ENCODE measurements at places on chromosomes 6 and 20. TPM values are rescaled to one million over a fixed set of nuclear protein-coding genes. Genes with fewer than 3 reads are reported as not detected.
A peak's percentile ranks its signal among the peaks of the same experiment; 100 is the strongest.

DNA sequence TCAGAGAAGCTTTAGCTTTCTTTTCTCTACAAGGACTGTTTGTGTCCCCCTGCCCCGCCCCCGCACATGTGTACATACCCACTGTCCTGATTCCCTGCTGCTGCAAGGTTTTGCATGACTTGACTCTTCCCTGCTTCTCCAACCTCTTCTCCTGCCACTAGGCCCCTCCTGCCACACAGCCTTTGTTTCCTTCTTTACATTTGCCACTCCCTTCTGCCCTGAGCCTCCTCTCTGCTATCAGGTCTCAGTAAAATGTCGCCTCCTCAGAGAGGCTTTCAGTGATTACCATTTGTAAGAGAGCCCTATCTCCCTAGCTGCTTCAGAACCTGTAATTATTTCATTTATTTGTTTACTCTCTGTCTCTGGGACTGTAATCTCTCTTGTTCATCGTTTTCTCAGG is 56.4 kb upstream of the VSTM2L start:
- no peak for DNase-seq

- no peak for DNase-seq
Observed at GRCh38 chr6:17013701-17014100, 88.1 kb upstream of the STMND1 start.

- DNase-seq, result peak; percentile 74
Observed at GRCh38 chr6:43171707-43172103, 636 bp downstream of the SRF start.

DNA sequence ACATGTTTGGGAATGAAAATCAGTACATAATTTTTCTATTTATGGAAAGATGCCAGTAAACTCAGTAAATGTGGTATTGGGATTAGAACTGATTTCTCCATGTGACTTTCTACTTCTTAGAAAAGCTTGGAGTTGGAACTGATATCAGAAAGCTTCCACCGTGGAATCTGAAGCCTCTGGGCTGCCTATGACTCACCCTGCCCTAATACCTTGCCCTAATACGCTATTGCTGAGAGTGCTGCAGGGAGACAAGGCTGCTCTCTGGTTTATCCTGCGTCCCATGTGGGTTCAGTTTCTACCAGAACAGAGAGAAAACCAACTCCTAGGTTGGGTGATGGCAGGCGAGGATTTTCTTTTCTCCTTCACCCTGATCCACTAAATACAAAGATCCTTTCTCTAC is 3.3 kb upstream of the STMND1 start:
- no peak for DNase-seq

DNA sequence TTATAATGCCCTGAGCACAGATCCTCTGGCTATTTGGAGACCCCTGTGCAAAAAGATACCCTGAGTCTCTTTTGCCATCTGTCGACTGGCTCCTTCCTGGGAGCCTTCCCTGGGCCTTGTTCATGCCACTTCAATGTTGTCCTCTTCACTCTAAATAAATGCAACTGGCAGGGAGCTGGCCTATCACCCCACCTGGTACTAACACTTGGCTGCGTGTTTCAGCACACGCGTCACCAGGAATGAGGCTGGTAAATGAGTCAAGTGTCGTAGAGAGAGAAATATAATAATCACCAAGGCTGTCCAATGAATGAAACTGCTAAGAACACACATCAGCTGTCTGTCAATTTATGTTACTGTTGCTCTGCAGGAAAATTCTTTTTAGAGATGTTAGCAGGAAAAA is 374.6 kb upstream of the JARID2 start:
- no peak for DNase-seq

DNA sequence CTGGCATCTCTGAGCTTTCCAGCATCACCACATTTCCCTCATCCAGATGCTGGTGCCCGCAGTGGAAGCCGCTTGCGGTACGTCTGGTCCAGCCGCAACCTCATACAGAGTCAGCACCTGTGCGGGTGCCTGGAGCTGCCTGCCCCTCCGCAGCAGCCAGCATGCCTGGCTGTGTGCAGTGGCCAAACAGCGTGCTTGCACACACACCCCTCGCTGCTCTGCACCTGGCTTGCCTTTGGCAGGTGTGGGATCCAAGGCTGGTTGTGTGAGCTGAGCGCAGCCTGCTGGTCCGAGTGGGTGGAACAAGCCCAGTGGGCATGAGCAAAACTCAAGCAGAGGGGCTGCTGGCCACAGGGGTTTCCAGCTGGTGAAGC is 3.1 kb upstream of the HINT3 start:
- no peak for DNase-seq

DNA sequence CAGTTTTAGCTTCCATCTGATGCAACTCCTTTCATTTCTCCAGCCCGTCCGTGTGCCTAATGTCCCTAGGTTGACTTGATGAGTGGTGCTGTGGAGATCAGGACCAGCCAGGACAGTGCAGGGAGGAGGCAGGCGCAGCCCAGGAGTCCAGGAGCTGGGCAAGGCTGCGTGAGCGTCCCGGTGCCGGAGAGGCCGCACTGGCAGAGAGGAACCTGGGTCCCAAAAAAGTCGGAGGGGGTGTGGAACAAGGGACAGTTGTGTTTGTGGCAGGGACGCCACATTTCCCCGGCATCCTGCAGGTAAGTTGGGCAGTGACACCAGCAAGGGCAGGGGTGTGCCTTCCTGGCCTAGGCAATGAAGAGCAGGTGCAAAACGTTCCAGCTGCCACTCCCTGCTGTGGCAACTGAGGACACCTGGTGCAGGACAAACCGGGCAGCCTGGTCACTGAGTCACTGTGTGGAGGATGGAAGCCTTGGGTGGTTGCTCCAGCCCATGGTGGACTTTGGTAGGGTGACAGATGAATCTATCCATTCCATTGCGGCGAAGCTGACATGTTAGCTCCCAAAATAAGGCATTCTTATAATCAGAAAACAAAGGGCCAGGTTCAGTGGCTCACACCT is 53.2 kb downstream of the RAMACL start:
- DNase-seq, result no peak

- DNase-seq, result no peak
Observed at GRCh38 chr20:43185901-43186300, 3.8 kb downstream of the PTPRT start.

GRCh38 chr6:79440598-79440997 is 96.6 kb downstream of the LCA5 start:
- no peak for DNase-seq

- no peak for DNase-seq
Observed at GRCh38 chr6:107731422-107732319, 92.4 kb downstream of the SCML4 start.

- no peak for DNase-seq
Observed at GRCh38 chr20:14126856-14127255, 131.5 kb downstream of the MACROD2 start.

DNA sequence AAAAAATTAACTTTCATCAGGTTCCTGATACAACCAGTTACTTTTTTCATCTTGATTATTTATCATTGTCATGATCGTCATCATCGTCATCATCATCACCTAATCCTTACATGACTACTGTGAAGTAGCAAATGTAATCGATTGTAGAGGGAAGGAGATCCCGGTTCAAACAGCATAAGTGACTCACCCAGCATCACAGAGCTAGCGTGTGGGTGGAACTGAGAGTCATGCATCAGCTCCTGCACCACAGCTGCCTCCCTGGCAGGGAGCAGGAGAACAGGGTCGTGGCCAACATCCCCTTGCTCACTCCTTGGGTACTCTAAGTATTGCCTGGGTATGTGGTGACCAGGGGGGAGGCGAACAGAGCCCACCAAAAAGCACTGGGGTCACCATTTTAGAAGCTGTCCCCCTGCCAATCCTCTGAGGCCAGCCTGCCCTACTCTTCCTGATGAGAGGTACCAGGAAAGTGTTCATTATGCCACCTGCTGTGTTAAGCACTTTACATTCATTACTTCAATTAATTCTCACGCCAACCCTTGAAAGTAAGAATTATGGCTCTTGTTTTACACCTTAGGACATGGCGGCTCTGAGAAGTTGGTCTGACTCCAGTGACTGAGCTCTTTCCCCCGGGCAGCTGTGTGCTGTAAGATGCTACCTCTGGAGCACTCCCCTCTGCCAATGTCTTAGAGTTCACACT is 425.2 kb downstream of the CD83 start:
- DNase-seq, result no peak

DNA sequence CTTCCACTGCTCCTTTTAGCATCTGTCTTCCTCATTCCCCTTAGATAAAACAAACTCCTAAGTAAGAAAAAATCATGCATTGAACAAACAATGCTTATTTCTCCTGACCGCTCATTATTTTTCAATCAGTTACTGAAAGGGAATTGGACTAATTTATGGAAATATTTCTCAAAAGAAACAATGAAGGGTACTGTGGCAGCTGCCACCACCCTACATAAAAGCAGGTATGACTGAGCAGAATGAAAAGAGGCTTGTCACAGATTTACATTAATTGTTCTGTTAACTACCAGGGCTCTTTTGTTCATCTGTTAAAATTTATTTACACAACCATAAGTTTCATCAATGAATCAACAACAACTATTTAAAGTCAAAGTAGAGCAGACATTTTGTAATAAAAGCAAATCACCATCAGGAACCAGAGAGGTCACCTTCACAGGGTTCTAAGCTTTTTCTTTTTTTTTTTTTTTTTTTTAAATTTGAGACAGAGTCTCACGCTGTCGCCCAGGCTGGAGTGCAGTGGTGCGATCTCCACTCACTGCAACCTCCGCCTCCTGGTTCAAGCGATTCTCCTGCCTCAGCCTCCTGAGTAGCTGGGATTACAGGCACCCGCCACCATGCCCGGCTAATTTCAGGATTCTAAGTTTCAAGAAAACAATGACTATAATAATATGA is 204.0 kb downstream of the PTPRK start:
- no peak for DNase-seq

DNA sequence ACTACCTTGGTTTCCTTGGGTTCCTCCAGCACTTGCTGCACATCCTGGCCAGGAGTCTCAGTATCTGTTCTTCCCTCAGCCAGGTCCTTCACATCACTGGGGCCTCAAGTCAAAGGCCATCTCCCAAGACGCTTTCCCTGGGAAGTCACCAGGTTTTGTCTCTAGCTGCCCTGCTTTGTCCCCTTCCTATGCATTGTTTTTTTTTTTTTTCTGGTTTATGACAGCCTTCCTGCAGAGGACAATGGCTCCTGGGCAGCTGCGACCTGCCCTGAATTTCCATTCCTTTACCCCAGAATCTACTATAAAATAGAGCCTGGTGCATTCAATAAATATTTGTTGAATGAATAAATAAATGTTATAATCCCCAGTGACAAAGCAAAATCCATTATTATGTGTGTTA is 687.3 kb downstream of the QKI start:
- DNase-seq, result no peak

DNA sequence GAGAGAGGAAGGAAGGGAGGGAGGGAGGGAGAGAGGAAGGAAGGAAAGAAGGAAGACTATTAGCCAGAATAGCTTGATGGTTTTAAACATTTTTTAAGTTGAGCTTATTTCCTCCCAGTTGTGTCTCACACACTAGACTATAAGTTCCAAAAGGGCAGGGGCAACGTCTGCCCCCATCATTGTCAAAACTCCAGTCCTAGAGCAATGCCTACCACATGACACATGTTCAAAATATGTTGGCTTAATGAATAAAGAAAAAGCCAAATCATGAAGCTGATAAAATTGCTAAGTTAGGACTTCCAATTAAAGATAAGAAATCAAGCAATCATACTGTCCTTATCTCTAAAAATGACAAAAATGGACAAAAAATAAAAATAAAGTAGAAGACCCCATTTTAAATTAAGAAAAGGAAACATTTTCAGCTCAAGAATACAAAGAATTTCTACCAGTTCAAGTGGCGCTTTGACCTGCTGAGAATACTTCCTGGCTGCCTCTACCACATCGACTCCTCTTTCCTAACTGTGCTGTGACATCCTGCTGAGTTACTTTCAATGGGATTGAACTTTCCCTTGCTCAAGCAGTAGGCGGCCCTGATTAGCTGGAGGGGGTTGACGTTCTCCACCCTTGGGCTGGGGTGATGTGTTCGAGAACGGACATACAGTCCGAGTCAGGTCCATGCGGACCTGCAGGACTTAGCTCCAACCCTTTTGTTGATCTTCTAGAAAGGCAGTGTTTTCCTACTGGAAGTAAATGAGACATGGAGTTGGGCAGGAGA is 283.9 kb upstream of the FOXQ1 start:
- DNase-seq, result no peak

DNA sequence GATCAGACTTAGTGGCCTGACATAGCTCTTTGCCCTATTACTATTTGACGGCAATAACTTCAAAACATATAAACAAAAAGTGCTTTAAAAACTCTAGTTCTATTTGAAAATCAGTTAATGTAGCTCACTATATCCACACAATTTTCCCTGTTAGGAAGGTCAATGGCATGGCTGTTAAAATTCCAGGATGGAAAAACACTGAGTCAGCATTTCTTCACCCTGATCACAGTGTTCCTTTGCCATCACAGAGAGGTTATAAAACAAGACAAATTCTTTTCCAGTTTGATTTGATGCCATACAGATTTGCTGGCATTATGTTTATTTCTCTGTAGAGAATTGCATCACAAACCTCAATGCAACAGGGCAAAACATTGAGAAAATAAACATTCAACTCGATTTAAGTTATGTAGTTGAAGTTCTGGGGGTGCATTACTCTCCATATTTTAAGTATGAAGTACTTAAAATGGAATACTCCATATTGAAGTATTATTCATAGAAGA is 253.7 kb upstream of the HSF2 start:
- no peak for DNase-seq

- peak; percentile 47 for DNase-seq
Observed at GRCh38 chr20:45798935-45799642, 7.3 kb downstream of the DNTTIP1 start.

- DNase-seq, result no peak
Observed at GRCh38 chr6:63940056-63940455, 304.5 kb downstream of the PHF3 start.

DNA sequence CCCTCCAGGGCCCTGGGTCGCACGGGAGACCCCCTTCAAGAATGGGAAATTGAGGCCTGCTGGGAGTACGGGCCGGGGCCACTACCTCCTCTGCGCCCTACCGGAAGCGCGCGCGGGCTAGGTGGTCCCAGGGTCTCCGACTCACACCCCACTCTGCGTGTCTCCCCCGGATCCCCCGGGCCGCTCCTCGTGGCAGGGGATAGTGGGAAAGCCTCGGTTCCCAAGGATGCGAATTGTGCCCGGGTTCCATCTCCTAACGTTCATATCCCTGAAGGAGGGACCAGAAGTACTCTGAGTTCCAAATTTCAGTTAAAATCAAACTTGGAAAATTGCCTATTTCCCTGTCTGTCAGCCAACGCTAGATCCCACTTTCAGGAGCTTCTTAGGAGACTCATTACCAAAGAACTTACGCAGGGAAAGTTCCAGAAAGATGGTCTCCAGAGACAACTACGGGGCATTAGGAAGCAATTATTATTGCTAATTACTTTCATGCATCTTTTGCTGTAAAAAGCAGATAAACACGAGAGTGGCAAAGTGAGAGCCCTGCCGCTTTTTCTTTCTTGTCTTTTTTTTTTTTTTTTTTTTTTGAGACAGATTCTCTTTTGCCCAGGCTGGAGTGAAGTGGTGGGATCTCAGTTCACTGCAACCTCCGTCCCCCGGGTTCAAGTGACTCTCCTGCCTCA is 858 bp downstream of the FAM83D start:
- DNase-seq, result no peak

The SLC17A3 gene
- not detected for total RNA-seq

The CASS4 gene
- 0.79 TPM for total RNA-seq
